ENCODE measurements at places on chromosomes 11 and 22.
A peak's percentile ranks its signal among the peaks of the same experiment; 100 is the strongest.

DNA sequence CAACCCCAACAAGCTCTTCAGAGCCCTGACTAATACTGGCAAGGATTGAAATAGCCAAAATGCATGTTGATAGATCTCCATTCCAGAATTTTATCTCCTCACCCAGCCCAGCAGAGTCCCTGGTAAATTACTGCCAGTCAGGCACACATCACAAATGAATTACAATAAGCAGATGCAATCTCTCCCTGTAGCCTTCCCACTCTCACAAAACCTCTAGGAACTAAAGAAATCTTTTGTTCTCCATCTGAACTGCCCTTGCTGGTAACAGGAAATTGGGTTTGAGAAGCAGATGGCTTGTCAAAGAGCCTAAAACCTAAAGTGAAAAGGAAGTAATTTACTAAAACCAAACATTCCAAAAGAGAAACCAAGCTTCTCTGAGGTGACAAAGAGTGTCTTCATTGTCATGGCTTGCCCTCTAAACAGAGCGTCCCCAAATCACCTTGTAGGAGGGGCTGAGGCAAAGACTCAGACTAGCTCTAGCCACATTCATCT is 59.5 kb downstream of the FAM168A start:
- no peaks in the 10 kb centered on the region for H3K27me3 ChIP-seq
- no peak overlapping the region for H3K4me3 ChIP-seq
- H3K36me3 ChIP-seq: peaks cover 9% of the 10 kb centered on the region
- H3K27ac ChIP-seq: peak overlapping the region; percentile 63

- H3K4me3 ChIP-seq: no peak overlapping the region
- no peak overlapping the region for H3K27ac ChIP-seq
- peaks cover 57% of the 10 kb centered on the region for H3K27me3 ChIP-seq
- no peak for DNase-seq
- H3K4me1 ChIP-seq: peaks cover 17% of the 10 kb centered on the region
Measured at GRCh38 chr11:108596701-108597100, 3.1 kb upstream of the EXPH5 start.

GRCh38 chr11:91310085-91310484 is 914.5 kb upstream of the FAT3 start:
- no peaks in the 10 kb centered on the region for H3K36me3 ChIP-seq
- no peak overlapping the region for H3K27ac ChIP-seq
- H3K4me3 ChIP-seq: no peak overlapping the region
- no peaks in the 10 kb centered on the region for H3K4me1 ChIP-seq
- DNase-seq: no peak

DNA sequence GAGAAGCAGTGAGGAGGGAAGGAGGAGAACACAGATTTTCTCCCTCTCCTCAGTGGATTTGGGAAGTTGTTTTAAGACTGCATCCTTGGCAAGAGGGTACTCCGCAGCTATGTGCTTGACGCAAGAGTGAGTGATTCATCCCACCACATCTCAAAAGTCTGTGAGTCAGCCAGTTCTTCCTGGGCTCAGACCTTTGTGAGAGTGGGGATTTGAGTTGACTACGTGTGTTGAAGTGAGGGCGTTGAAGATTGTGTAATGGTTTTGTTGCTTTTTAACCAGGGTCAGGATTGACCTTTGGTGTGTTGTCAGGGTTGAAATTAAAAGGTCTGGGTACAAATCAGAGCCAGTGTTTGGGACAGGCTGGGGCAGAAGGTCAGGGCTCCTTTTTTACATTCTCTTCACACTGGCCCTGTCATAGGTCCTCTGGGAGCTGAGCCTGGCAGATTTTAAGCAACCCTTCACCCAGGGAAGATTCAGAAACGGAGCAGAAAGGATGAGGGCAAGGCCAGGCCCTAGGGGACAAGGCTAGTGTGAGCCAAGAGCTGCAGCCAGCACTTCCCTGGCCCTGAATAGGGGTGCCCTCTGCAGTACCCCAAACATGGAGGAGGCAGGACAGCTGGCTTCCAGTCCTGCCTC is 4.2 kb upstream of the C11orf86 start:
- no peak overlapping the region for H3K4me3 ChIP-seq
- H3K27me3 ChIP-seq: peaks cover 23% of the 10 kb centered on the region
- H3K27ac ChIP-seq: no peak overlapping the region
- H3K36me3 ChIP-seq: no peaks in the 10 kb centered on the region
- DNase-seq: no peak
- H3K4me1 ChIP-seq: no peaks in the 10 kb centered on the region

- H3K36me3 ChIP-seq: peaks cover 3% of the 10 kb centered on the region
- no peak for DNase-seq
- no peaks in the 10 kb centered on the region for H3K27me3 ChIP-seq
- no peak overlapping the region for H3K4me3 ChIP-seq
- peak overlapping the region; percentile 76 for H3K27ac ChIP-seq
- H3K4me1 ChIP-seq: peaks cover 30% of the 10 kb centered on the region
Measured at GRCh38 chr22:40567626-40568328, 68.7 kb downstream of the MRTFA start.

GRCh38 chr11:13303668-13304649 is 26.4 kb downstream of the BMAL1 start:
- peaks cover 6% of the 10 kb centered on the region for H3K36me3 ChIP-seq
- H3K4me3 ChIP-seq: peak overlapping the region; percentile 43
- no peak for DNase-seq
- peaks cover 50% of the 10 kb centered on the region for H3K4me1 ChIP-seq
- H3K27me3 ChIP-seq: no peaks in the 10 kb centered on the region

GRCh38 chr11:108672113-108672512 is 7.2 kb downstream of the DDX10 start:
- H3K36me3 ChIP-seq: peaks cover 18% of the 10 kb centered on the region
- H3K27ac ChIP-seq: no peak overlapping the region
- peaks cover 45% of the 10 kb centered on the region for H3K4me1 ChIP-seq
- no peaks in the 10 kb centered on the region for H3K27me3 ChIP-seq

DNA sequence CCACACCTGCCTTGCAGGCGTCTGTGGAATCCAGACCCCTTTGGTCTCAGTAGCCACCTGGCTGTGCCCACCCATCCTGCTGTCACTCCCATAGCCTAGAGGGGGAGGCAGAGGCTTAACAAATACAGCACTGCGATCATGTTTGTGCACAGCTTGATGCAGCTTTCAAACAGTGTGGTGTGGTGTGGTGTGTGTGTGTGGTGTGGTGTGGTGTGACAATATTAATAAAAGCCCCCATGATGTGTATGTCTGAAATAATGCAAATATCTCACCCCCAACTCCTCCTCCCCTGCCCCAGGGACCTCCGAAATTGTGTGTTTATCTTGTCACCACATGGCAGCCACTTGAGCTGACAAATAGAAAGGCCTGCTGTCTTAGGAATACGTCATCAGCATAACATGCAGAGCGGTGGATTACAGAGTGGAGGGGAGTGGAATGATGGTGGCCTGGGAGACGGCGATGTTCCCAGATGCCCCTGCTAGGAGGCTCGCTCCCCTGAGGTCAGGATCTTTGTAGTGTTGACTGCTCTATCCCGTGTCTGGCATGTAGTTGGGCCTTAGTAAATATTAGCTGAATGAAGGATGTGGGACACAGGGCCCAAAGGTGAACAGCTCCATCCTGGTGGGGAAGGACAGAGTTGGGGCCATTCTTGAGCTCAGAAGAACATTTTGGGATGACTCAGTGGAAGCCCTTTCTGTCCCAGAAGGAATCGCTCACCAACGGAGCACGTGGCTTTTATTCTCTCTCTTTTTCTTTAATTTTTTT is 2.8 kb downstream of the PDXP start:
- no peak for DNase-seq
- H3K4me3 ChIP-seq: peak overlapping the region; percentile 11
- H3K36me3 ChIP-seq: peaks cover 10% of the 10 kb centered on the region
- no peaks in the 10 kb centered on the region for H3K27me3 ChIP-seq

DNA sequence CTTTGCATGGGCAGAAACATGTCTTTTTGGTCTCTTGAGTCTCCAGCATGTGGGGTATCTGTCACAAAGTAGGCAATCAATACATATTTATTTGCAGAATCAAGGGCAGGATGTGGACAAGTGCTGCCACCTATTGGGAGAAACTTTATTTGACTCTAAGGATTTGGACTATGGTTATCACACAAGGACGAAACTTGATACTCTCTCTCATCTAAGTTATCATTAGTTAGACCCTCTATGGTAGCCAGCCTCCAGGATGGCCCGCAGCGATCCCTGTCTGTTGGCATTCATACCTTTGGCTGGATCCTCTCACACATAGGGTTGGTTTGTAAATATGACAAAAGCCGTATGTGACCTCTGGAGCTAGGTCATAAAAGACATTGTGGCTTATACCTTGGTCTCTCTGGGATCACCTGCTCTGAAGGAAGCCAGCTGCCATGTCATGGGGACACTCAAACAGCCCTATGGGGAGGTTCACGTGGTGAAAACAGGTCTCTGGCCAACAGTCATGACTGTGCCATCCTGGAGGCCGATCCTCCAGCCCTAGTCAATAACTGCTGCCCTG is 1.1 kb upstream of the FBXO7 start:
- H3K27me3 ChIP-seq: peaks cover 6% of the 10 kb centered on the region
- peak overlapping the region; percentile 90 for H3K27ac ChIP-seq
- no peak overlapping the region for H3K4me3 ChIP-seq
- peaks cover 10% of the 10 kb centered on the region for H3K36me3 ChIP-seq
- peaks cover 12% of the 10 kb centered on the region for H3K4me1 ChIP-seq

DNA sequence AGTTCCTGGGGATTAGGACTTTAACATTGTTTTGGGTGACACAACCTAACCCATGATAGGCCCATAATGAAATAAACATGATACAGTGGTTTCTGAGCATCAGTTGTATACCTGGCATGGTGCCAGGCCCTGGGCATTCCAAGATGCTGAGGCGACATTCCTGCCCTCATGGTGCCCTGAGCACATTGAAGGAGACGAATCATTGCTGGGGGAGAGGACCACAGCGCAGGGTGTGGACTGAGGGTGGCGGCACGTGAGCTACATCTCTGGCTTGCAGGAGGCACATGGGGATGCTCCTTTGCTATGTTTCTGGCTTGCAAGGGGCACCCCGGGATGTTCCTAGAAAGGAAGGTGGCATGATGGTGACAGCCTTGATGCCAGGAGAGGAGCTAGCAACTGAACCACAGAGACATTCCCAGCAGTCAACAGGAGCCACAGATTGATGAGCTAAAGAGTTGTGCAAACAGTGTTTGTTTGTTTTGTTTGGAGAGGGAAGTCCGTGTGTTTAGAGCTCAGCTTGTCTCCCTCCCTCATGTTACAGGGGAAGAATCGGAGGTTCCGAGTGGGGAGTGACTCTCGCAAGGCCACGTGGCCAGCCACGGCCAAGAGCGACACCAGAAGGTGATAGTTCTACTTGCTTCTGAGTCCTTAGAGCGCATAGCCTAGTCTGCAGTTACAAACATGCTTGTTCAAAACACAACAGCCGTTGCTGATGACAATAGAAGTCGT is 106.4 kb downstream of the MIAT start:
- H3K36me3 ChIP-seq: peaks cover 3% of the 10 kb centered on the region
- H3K4me1 ChIP-seq: peaks cover 11% of the 10 kb centered on the region
- H3K27ac ChIP-seq: no peak overlapping the region
- H3K27me3 ChIP-seq: no peaks in the 10 kb centered on the region
- no peak overlapping the region for H3K4me3 ChIP-seq

- no peaks in the 10 kb centered on the region for H3K27me3 ChIP-seq
- no peaks in the 10 kb centered on the region for H3K36me3 ChIP-seq
- H3K4me3 ChIP-seq: no peak overlapping the region
- no peak for DNase-seq
- H3K4me1 ChIP-seq: no peaks in the 10 kb centered on the region
Measured at GRCh38 chr11:97963528-97964331, 1057.0 kb upstream of the CNTN5 start.

DNA sequence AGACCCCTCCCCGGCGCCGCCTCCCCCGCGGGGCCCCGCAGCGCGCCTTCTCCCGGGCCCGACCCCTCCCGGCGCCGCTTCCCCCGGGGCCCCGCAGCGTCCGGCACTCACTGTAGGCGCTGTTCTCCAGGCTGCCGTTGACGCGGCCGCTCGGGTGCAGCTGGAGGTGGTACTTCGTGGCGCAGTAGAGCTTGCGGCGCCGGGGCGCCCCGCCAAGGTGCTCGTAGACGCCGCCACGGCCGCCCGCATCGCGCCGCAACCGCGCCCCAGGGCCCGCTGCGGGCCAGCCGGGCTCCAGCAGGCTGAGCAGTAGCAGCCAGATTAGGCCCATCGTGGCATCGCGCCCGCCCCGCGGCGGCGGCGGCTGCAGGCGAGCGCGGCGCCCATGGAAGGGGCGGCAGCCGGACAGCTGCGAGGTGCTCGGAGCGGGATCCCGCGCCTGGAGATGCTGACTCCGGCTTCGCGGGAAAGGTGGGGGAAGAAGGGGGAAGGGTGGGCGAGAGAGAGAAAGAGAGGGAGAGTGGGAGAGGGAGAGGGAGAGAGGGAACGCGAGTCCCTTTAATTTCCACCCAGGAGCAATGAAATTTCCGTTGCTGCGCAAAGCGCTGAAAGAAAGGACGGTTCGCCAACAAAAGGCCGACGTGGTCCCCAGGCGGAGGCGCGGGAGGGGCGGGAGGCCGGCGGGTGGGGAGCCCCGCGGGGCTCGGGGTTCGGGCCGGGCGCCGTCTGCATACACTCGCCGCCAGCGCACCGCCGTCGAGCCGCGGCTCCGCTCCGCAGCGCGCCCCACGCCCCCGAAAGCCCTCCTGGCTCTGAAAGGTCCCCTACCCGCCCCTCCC is at the start of gene FGF3:
Gene FGF3 (minus strand): TSS at position 814 of the 839 bp plus-strand sequence. CDS start 483 bp downstream, at position 331.
- H3K4me1 ChIP-seq: no peaks in the 10 kb centered on the region
- H3K36me3 ChIP-seq: no peaks in the 10 kb centered on the region
- H3K27me3 ChIP-seq: peaks cover 70% of the 10 kb centered on the region
- H3K27ac ChIP-seq: no peak within 1 kb of the TSS

DNA sequence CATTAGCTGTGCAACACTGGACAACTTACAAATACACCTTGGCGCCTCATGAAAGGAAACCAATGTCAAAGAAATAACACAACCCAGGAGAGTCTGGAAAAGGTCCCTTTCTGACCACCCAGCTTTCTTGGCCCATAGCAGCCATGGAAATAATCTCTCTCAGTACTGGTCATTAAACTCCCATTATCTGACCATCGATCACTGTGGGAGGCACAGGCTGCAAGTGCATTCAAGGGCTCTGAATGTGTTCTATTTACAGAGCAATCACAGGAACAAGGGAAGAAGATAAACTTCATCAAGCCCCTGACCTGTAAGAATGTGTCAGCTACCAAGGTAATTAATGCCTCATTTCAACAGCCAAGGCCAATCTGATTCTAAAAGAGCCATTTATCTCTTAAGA is 40.1 kb downstream of the CTSC start:
- DNase-seq: no peak
- H3K27ac ChIP-seq: peak overlapping the region; percentile 87
- peaks cover 61% of the 10 kb centered on the region for H3K36me3 ChIP-seq
- H3K4me1 ChIP-seq: peaks cover 40% of the 10 kb centered on the region
- no peak overlapping the region for H3K4me3 ChIP-seq
